ENCODE measurements at places on chromosomes 11 and 22. TPM values are rescaled to one million over a fixed set of nuclear protein-coding genes. Genes with fewer than 3 reads are reported as not detected.

Gene APOA4
- total RNA-seq, result not detected

Gene SYT13
- total RNA-seq, result not detected

Gene MAJIN
- not detected for total RNA-seq

Gene SRRD
- total RNA-seq, result 26.3 TPM

Gene TMEM191C
- 2.7 TPM for total RNA-seq

Gene CENPM
- total RNA-seq, result 62.5 TPM

Gene MMP27
- total RNA-seq, result not detected

Gene MRPL49
- total RNA-seq, result 48.7 TPM

Gene AMBRA1
- total RNA-seq, result 24.0 TPM

Gene OR2AT4
- total RNA-seq, result not detected

Gene CALCA
- total RNA-seq, result not detected

Gene KIAA1671
- total RNA-seq, result 6.5 TPM

Gene BCR
- total RNA-seq, result 32.0 TPM

Gene FAM83F
- 2.0 TPM for total RNA-seq

Gene ATP5MG
- total RNA-seq, result 237 TPM

Gene TMEM218
- 12.7 TPM for total RNA-seq

Gene DRD2
- not detected for total RNA-seq

Gene CCDC82
- total RNA-seq, result 25.3 TPM

Gene SLC6A5
- not detected for total RNA-seq

Gene SLC43A3
- 300 TPM for total RNA-seq

Gene CHEK1
- total RNA-seq, result 139 TPM

Gene CCDC87
- total RNA-seq, result 0.14 TPM

Gene PLEKHB1
- total RNA-seq, result 8.6 TPM

Gene BIK
- total RNA-seq, result 2.5 TPM

Gene OR5A1
- not detected for total RNA-seq

Gene CTSD
- total RNA-seq, result 45.6 TPM

Gene IFTAP
- 2.3 TPM for total RNA-seq

Gene GGT5
- not detected for total RNA-seq

Gene TRPC6
- not detected for total RNA-seq

Gene DCDC1
- total RNA-seq, result not detected

Gene MMP1
- total RNA-seq, result not detected

Gene FREY1
- 0.43 TPM for total RNA-seq

Gene MS4A10
- not detected for total RNA-seq

Gene ALG12
- 10.7 TPM for total RNA-seq

Gene GCAT
- 19.0 TPM for total RNA-seq

Gene CCDC188
- total RNA-seq, result not detected

Gene RBMXL2
- total RNA-seq, result not detected

Gene OMP
- total RNA-seq, result not detected

Gene BDNF
- total RNA-seq, result not detected

Gene A4GALT
- total RNA-seq, result 0.20 TPM

Gene STK33
- 1.3 TPM for total RNA-seq

Gene OR10G8
- total RNA-seq, result not detected

Gene PRSS23
- total RNA-seq, result 1.4 TPM

Gene INSC
- 1.4 TPM for total RNA-seq

Gene SMIM35
- total RNA-seq, result 0.27 TPM

Gene POTEH
- total RNA-seq, result not detected

Gene ARHGAP20
- total RNA-seq, result 0.25 TPM

Gene OR51B4
- not detected for total RNA-seq

Gene SCUBE1
- total RNA-seq, result not detected

Gene RIC3
- 7.7 TPM for total RNA-seq

All from activated CD8-positive, alpha-beta T cell treated with anti-CD3 and anti-CD28 coated beads for 36 hours (primary cell).